Karpas-422 (cell line): ENCODE measurements at places on chromosomes 7 and 10.

DNA sequence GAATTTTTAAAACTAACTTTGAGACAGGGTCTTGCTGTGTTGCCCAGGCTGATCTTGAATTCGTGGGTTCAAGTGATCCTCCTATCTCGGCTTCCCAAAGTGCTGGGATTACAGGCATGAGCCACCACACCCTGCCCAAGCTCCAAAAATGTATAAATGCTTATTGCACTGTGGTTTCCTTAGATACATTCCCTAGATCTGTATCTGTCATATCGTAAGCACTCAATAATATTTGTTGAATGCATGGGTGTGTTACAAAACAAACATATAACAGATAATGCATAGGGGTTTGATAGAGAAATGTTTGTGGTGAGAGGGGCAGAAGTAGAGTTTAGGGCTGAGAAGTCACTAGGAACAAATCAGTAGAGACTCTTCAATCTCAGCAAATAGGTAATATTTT is 955.3 kb upstream of the C7orf33 start:
- no peak for DNase-seq

DNA sequence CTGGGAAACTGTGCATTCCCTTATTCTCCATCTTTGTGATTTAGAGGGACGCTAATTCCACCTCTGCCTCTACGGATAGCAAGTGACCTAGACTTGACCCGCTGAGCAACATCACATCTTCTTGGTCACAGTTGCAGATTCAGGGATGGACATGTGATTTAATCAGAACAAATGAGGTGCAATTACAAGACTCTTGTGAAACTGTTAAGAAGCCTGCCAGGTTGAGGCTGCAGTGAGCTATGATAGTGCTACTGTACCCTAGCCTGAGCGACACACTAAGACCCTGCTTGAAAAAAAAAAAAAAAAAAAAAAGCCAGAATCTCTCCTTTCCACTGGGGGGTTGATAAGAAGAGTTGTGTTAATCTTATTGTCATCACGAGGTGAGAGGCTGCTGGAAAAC is 14.4 kb downstream of the MPLKIP start:
- no peak for DNase-seq

DNA sequence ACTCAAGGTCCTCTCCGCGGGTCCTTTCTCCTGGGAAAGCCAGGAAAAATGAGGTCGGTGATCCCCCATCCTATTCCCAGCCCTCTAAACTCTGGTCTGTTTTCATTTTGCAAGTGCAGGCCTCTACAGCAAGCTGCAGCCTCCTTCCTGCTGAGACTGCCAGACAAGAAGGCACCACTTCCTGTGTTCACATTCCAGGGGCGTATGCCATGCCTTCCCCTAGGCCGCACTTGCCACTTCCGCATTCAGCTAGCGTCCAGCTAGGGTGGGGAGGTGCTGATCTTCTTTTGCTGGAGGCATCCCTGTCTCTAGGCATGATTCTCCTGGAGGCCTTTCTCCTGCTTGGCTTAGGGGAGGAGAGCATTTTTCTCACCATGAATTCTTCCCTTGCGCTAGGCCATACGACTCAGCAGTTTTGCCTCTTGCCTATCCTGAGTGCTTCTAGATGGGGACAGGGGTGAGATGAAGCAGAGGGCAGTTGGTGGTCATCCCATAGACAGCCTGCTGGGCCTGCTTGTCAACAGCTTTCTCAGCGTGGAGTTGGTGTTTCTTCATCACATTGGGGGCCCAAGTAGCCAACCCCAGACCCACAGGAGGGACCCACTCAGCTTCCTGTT is 328.9 kb downstream of the RPS24 start:
- no peak for DNase-seq

GRCh38 chr7:55326081-55326835 is 38.9 kb upstream of the LANCL2 start:
- no peak for DNase-seq
